ENCODE measurements at places on chromosomes 2 and 18.
A peak's percentile ranks its signal among the peaks of the same experiment; 100 is the strongest.

GRCh38 chr2:140701726-140702125 is 1429.1 kb downstream of the LRP1B start:
- DNase-seq = no peak

- DNase-seq = no peak
Observed at GRCh38 chr18:74142252-74142651, 5.4 kb downstream of the FBXO15 start.

GRCh38 chr18:28961669-28962228 is 784.8 kb upstream of the CDH2 start:
- DNase-seq = peak; percentile 21

- DNase-seq = peak; percentile 90
Observed at GRCh38 chr2:69816923-69817542, 12.4 kb upstream of the GMCL1 start.

- no peak for DNase-seq
Observed at GRCh38 chr2:197236159-197236558, 74.4 kb downstream of the ANKRD44 start.

DNA sequence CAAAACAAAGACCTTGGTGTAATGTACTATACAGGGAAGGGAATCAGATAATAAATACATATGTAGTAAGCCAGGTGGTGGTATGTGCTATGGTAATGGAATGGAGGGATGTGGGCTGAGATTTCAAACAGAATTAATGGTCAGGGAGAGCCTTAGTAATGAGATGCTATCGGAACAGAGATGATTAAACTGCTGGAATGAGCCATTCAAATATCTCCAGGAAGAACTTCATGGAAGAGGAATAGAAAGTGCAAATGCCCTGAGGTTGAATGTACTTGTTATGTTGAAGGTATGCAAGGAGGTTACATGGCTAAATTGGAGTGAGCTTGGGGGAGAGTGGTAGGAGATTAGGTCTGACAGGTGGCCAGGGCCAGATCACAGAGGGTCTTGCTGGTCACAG is 5.1 kb downstream of the SERPINB11 start:
- no peak for DNase-seq
